ENCODE measurements at places on chromosomes 5 and 9.

DNA sequence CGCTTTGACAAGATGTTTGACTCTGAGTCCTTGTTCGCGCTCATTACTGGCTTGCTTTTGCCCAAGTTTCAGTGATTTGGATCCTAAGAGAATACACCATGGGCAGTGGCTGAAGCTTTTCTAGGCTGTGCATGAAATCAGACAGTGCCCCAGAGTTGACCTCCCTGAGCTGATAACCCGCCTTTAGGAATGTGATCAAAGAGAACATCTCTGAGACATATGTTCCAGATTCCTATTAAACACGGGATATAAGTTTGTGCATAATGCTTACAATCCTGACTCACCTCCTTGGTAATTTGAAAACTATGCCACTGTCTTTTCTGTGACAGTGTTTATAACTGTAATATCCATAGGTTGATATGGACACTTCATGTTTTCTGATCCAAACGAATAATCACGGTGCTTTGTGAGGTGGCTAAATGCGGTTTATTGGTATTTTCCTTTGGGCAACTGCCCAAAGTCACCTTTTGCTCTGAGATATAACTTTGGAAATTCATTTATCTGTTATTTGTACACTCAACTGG, 732.9 kb downstream of the MTRR start:
- DNase-seq = no peak

GRCh38 chr9:133709015-133709611, 29.0 kb downstream of the SARDH start:
- no peak for DNase-seq

DNA sequence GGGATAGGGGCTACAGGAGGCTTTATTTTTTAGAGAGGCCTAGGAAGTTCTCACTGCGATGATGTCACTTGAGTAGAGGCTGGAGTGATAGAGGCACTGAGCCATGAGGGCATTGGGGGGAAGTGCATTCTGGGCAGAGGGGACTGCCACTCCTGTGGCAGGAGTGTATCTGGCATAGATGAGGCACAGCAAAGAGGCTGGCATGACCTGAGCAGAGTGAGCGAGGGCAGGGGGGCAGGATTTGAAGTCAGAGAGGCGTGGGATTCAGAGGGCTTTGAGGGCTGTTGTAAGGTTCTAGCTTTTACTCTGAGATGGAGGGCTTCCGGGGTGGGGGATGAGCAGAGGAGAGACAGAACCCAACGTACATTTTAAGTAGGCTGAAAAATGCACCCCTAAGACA, 91.9 kb upstream of the SH3PXD2B start:
- no peak for DNase-seq

- DNase-seq = no peak
Observed at GRCh38 chr9:32955655-32956478, 45.6 kb downstream of the APTX start.

DNA sequence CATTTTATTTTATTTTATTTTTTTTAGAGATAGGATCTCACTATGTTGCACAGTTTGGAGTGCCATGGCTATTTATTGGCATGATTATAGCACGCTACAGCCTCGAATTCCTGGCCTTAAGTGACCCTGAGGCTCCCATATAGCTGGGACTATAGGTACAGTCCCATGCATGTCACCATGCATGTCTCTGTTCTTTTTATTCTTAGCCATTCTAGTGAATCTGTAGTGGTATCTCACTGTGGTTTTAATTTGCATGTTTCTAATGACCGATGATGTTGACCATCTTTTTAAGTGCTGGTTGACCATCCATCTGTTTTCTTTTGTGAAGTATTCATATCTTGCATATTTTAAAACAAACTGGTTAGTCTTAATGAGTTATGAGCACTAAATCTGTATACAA, 76.1 kb downstream of the SLC44A1 start:
- no peak for DNase-seq

- DNase-seq = no peak
Observed at GRCh38 chr5:74608736-74609601, 31.6 kb downstream of the ENC1 start.

DNA sequence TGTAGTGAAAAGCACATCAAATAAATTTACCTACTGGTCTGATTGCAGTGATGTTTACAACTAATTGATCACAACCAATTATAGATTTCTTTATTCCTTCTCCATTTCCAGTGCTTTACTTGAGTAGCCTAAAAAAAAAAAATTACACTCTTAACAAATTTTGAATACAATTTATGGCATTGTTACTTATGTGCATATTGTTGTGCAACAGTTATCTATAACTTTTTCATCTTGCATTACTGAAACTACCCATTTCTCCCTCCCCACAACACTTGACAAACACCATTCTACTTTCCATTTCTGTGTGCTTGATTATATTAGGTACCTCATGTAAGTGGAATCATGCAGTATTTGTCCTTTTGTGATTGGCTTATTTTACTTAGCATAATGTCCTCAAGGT, 12.3 kb downstream of the RMI1 start:
- no peak for DNase-seq

DNA sequence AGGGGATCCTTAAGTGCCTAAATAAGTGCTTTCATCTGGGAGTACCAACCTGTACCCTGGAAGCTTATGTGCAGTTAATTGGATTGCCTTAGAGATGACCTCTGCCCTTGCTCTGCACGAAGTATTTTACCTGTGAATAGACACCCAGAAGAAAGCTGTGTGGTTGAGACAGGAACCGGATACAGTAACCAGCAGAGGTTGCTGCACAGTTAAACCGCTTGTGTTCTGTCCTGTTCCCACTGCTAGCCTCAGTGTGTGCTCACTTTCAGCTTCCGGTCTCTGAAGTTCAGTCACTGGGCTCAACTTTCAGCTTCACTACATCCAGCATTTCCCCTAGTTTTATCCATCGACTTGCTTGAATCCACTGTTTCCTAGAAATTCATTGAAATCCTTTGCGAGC, 185.3 kb downstream of the FAM170A start:
- no peak for DNase-seq

GRCh38 chr5:98535901-98536300, 237.6 kb upstream of the RGMB start:
- no peak for DNase-seq

DNA sequence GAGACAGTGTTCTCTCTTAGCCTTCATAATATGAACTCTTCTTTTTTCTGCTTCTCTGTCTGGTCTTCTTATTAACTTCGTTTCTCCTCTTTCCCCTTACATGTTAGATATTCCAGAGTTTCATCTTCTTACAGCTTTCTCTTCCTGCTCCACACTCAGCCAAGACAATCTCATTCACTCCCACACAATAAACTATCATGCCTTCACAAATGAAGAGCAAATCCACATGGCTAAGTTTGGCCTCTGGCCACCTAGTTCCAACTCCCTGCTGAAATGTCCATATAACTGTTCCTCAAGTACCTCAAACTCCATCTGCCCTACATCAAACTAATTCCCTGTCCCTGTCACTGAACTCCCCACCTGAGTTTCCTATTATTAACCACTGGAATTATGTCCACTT, 18.4 kb downstream of the IL33 start:
- no peak for DNase-seq

DNA sequence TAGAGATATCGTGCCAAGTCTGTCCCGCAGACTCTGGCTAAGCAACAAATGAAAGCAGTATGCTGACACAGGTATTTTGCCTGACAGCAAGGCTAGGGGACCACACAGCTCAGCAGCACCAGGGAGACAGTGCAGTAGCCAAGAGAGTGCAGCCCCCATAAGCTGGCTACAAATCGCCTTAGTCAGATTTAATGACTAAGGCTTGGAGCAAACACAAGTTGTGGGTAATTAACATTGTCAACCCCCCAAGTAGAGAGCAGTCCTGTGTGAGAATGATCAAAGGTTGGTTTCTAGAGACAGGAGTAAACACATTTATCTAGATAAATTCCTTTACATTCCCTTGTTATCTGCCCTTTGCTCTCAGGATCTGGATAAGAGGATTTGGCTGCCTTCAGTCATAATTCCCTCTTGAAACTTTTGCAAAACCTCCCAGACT, 1434.5 kb upstream of the CDH6 start:
- no peak for DNase-seq

DNA sequence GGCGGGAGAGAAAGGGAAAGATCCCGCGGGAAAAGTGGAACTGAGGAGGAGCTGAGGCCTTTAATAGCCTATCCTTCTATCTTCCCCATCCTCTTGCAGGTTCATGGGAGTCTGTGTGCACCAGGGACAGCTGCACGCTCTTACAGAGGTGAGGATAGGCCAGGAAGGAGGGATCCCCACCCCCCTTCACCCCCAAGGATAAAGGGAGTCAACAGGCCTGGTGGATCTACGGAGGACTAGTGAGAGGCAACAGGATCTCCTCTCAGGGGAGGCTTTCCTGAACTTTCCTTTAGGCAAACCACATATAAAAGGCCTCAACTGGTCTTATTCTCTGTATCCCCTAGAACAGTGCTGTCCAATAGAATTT, 1.1 kb downstream of the TESK1 start:
- DNase-seq = peak; percentile 2

- no peak for DNase-seq
Observed at GRCh38 chr5:114612406-114612805, 250.5 kb downstream of the KCNN2 start.

- peak; percentile 55 for DNase-seq
Observed at GRCh38 chr9:13088720-13089427, 190.6 kb downstream of the MPDZ start.

DNA sequence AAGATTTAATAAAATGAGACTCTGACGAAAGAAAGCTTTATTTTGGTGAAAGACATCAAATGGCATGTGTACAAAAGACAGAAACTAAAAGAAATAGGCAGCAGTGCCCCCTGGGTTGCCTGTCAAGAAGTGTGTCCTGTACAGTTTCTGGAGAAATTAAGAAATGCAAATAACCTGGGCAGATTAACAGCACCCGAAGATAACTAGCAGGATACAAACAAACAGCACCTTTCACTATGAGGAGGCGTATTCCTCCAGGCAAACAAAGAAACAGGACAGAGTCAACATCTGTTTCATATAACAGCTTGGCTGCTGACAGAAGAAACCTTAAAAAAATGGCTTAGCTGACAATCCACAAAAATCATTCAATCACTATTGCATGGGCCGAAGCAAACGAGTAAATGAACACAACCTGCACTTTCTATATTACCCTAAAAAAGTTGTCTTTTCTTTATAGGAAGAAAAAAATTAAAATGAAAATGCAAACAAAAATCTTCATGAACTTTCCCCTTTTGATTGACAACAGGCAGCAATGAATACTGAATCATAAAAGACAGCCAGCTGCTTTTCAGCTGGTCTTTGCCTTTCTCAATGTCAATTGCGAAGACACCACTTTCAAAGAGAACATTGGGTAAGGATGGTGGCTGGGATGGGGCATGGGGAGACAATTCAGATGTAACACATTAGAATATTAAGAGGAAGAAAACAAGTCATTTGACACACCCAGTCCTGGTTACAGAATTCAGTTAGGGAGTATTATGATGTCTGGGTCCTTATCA, 162.1 kb downstream of the ARL15 start:
- no peak for DNase-seq
